ENCODE measurements at places on chromosomes 6 and 20.

DNA sequence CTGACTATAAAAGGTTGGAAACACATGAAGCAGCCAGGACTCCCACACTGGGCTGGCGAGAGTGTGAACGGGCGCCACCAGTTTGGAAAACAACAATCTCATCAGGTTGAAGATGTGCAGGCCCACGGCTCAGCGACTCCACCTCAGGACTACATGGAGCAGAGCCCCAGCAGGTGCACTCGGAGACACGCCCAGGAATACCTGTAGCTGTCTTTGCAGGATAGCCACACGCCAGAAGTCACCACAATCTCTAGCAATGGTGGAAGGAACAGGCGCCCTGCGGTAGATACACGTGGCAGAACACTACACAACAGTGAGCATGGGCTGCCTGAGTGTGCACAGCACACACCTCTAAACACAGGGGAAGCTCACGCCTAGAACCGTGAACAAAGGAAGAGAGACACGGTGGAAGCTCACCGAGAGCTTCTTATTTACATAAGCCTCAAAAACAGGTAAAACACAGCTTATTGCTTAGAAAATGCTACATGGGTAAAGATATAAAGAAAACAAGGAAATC lies 28.7 kb upstream of the RPS6KA2 start:
- no peak for DNase-seq

DNA sequence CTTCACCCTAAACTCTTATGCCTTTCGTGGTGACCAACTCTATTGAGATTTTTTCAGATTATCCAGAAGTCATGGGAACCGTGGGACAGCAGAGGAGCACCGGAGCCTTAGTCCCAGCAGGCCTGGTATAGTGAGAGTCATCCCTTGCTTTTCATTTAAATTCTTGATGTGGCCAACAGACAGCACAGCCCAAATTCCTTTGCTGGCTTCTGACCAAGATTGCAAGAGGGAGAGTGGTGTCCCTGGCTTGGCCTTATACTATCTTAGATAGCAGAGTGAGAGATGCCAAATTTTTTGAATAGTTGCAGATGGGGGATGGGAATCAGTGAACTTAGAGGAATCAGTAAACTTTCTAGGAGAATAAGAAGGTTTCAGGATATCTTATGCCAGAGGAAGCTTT lies 7.8 kb downstream of the STX11 start:
- DNase-seq = no peak

DNA sequence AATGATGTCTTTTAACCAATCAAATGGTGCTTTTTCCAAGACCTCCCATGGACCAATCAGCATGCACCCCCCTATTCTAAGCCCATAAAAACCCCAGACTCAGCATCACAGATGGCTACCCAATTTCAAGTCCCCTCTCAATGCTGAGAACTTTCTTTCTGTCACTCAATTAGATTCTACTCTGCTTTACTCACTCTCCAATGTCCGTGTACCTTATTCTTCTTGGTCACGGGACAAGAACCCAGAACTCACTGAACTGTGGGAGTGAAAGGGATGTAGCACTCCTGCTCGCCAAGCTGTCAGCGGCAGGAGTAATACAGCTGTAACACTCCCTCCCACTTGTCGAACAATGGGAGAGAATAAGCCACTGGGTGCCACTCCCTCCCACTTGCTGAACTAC lies 20.8 kb upstream of the MAP7 start:
- DNase-seq = no peak

GRCh38 chr6:33746651-33747100 lies at the start of gene IP6K3:
TSS of gene IP6K3 (minus strand) at chr6:33746905. CDS start at chr6:33735476, 11,429 bp downstream.
- no peak for DNase-seq

GRCh38 chr20:14616003-14616402 lies 278.6 kb upstream of the FLRT3 start:
- DNase-seq = no peak
